ENCODE measurements at places on chromosomes 6 and 20. TPM values are rescaled to one million over a fixed set of nuclear protein-coding genes. Genes with fewer than 3 reads are reported as not detected.

The GJA10 gene
- not detected for total RNA-seq

The STMND1 gene
- not detected for total RNA-seq

The CCN2 gene
- 197 TPM for total RNA-seq

The ERVFRD-1 gene
- total RNA-seq, result not detected

Data from A549 treated with Hydrocortisone at 1 μM for 4 hours (cell line).